ENCODE measurements at places on chromosomes 4 and X.

DNA sequence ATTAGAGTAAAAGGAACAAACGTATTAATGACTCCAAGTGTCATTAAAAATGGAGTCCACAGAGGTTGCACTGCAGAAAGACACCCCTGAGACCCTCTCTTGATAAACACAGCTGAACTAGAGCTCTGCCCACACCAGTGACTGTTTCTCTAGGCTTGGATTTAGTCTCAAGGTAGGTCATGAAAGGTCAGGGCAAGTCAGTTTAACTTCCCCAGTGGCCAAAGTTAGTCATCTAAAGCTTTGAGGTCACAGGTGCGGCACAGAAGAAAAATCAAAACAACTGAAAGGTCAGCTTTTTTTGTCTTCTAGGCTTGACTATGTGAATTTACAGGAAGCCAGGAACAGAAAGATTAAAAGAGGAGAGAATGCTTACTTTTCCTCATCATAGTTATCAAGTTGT, 749.6 kb downstream of the RAB28 start:
- DNase-seq = no peak

DNA sequence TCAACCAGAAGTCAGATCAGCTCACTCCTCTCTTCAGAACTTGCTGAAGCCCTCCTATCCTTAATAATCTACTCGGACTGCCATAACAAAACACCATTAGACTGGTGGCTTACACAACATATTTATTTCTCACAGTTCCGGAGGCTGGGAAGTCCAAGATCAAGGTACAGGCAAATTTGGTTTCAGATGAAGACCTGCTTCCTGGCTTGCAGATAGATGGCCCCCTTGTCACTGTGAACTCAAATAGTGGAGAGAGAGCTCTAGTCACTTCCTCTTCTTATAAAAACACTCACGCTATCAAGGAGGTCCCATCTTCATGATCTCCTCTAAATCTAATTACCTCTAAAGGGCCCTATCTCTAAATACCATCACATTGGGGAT, 125.1 kb downstream of the CAMK2D start:
- no peak for DNase-seq

DNA sequence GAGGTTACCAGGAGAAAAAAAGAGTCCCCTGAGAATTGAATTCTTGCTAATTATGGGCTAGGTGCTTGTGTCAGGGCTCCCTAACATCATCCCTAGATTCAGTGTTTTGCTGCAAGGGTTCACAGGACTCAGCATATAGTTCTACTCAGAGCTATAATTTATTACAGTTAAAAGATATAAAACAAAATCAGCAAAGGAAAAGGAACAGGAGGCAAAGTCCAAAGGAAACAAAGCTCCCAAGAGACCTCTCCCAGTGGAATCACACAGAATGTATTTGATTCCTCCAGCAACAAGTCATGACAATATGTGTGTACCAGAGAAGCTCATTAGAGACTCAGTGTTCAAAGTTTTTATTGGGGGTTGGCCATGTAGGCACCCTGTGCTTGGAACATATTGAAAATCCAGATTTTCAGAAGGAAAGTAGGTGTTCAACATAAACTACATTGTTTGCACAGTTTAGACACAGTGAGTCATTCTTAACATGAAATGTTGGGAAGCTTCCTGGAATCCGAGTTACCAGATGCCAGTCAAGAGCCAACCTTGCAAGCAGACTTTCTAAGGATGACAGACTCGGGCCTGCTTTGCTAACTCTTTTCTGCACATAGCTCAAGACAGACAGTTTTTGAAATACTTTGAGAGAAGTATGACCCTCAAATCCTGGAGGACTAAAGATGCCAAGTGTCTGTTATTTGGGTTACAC, 311.3 kb upstream of the EMCN start:
- no peak for DNase-seq

DNA sequence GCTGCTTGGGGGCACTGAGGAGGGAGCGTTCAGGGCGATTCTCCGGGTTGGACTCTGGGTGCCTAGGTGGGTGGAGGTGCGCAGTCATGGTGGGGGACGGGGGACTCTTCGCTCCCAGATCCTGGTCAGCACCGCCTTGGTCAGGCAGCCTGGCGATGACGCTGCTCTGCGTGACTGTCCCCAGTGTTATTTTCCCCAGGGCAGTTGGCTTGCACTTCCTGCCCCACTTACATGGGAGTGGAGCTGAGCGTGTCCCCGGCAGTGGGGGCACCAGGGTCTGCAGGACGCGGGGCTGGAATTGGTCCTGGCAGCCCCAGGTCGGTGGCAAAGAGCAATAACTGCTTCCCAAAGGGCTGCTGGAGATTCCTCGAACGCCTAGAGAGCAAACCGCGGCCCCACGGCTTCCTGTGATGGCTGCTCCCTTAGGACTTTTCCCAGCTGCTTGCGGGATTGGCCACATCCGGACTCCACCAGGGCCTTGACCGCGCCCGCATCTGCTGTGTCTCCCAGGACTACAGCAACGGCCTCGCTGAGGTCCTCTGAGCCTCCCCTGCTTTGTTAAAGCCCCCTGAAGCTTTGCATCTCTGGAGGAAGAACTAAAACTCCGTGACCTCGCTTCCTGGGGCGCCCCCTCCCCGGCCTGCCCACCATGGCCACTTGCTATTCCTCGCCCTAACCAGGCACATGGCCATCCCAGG, 35.3 kb upstream of the GPR78 start:
- DNase-seq = no peak

- peak; percentile 9 for DNase-seq
These were observed 58.4 kb upstream of the STS start for GRCh38 chrX:7088968-7089615.

All from effector CD8-positive, alpha-beta T cell (primary cell).